ENCODE measurements at places on chromosomes 5 and 9.

DNA sequence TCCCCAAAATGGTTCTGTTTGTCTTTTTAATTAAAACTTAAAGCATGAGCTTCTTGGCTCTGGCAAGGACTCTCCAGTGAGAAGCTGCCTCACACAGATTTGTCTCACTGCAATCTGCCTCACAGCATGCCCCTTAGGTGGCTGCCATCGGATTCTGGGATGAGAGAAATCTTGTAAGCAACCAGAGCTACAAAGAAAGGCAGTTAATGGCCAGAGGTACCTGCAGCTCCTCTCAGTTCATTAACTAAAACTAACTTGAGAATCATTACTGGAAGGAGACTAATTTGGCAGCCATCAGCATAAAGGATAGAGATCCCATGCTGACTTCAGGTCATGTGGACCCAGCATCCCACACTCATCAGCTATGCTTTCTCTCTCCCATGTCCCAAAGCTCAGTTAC, 220.6 kb upstream of the DMAC1 start:
- DNase-seq: no peak

DNA sequence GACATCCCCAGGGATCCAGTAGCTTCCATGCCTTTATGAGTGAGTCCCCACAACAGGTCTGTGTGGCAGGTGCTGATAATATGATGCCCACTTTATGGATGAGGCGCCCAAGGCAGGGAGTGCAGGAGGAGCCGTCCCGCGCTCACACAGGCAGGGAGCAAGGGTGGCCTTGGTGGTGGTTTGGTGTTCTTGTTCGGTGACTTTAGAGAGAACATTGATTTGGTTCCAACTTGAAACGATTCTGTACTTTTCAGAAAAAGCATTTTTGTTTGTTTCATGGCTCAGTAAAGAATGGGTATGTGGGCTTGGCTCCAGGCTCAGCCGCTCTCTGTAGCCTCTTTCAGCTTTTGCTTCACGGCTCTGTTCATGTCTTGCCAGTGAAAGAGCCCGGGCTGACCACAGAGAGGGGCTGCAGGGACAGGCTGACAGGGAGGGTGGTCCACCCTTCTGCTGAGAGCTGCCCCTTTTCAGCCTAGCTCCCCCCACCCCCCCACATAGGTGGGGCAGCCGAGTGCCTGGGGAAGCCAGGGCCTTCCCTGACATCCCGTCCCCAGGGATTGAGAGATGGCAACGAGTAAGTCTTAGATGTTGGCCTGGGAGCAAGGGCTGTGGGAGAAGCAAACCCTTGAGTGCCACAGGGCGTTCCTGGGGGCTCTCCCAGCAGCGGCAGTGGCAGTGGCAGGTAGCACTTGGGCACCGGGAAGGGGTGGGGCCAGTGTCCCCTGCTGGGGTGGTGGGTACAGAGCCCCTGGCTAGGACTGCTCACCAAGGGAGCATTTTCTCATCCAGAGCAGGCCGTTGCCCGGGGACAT, 28.0 kb downstream of the NCS1 start:
- DNase-seq: no peak

GRCh38 chr5:73856997-73857396, 231.0 kb downstream of the ARHGEF28 start:
- DNase-seq: no peak

GRCh38 chr5:124007675-124008398, 495.9 kb downstream of the CSNK1G3 start:
- DNase-seq: no peak

- no peak for DNase-seq
Observed at GRCh38 chr9:120438111-120438510, 141.9 kb downstream of the CDK5RAP2 start.

DNA sequence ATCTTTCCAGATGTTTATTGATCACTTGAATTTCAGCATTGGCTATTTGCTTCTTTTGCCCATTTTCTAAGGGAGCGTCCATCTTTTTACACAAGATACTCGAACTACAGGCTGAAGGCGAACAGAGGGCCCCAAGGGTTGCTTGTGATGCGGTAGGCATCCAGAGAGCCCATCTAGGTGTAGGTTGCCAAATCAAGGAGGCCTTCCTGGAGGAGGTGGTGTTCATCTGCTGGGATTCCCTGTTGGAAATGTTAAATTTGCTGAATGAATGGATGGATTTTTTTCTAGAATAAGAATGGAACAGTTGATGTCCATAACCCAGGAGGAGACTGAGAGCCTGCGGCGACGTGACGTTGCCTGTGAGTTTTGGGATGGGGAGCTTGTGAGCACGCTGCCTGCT, 31.4 kb downstream of the LRSAM1 start:
- DNase-seq: no peak

GRCh38 chr9:105855987-105856386, 161.6 kb downstream of the TMEM38B start:
- no peak for DNase-seq

GRCh38 chr5:76638479-76638878, 15.3 kb upstream of the F2RL2 start:
- no peak for DNase-seq

DNA sequence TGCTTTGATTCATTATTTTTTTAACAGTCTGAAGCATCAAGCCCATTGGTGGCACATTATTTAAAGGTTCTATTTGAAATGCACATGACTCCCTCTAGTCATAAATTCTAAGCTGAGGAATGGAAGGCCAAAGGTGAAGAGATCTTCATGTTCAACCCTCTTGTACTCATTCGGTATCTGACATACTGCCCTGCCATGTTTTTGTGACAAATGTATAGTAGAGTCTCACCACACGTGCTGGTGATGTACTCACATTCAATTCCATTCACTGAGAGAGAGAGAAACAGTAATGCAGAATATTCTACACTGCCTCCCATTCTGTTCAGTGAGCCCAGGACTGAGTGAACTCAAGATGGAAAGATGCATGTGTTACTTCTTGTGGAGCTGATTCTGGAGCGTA, 98.3 kb downstream of the GDA start:
- DNase-seq: no peak

DNA sequence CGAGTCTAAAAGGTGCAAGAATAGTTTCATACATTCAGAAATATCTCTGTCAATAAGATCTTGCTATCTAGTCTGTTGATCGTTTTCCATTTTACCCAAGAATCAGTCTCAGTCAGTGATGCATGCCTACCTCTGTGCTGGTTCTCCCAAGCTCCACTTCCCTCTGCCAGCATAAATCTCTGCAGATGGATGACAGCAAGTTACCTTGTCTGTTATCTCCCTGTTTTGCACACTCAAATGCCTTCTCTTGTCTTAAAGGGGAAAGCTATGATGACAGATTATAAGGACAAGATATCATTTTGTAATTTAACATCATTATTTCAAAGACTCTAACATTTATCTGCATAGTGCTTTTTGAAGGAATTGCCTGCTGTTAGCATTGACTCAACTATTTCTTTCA, 802.1 kb upstream of the SEMA6A start:
- DNase-seq: no peak

- DNase-seq: no peak
Observed at GRCh38 chr5:100772006-100772405, 131.1 kb downstream of the ST8SIA4 start.

GRCh38 chr9:121622387-121623203, 28.8 kb upstream of the DAB2IP start:
- DNase-seq: no peak
